Bronchial epithelial cell (primary cell): ENCODE measurements at places on chromosomes 4 and X.

DNA sequence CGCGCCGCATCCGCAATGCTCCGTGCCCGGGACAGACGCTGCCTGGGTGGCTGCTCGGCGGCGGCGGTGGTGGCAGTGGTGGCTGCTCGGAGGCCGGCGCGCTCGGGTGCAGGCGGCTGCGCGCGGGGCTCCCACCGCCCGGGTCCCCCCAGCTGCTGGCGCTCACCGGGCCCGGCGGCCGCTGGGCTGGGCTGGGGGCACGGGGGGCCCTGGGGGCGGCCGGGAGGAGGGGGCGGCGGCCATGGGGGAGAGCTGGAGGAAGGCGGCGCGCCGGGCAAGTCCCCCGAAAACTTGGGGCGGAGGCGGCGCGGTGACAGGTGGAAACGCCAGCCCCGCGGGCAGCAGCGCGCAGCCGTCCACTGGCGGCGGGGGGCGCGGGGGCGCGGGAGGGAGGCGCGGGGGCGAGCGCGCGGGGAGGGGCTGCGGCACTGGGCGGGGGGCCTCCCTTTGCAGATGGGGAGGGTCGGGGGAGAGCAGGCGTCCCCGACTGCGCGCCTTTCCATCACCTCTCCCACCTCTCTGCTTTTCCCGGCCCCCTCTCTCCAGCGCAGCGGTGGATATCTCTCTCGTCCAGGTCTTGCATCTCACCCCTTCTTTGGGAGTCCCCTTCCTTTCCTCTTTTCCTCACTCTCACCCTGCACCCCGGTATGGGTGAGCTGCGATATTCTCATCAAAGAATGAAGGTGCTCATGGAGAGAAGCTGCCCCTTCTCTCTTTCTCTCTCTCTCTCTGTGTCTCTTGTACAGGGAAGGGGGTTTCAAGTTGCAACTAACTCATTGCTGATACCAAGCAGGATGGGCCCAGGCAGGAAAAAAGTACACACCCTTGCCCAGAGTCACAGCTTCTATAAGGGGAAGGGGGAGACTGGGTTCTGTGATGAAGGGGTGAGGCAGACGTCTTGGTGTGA, 83.7 kb upstream of the DHRSX start:
- peak; percentile 43 for DNase-seq

GRCh38 chrX:116409219-116409618, 27.2 kb upstream of the SLC6A14 start:
- DNase-seq, result no peak

- no peak for DNase-seq
Observed at GRCh38 chr4:143420227-143420626, 83.6 kb downstream of the GAB1 start.

GRCh38 chr4:159434114-159434870, 331.4 kb downstream of the RAPGEF2 start:
- peak; percentile 94 for DNase-seq

DNA sequence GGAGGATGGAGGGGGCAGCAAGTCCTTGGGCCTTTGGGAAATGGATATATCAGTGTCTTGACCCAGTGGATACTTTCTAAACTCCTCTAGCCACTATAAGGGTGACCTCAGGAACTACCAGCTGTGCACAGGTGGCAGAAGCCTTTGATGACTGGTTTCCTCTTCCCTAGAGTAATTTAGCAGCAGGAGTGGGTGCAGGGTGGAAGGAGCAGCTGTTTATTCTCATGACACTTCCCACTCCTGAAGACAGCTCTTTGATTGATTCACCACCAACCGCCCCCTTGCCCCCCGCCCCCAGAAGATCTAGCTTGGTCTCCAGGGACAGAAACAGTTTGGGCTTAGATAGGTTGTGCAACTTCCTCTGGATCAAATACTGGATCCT, 63.0 kb downstream of the GPC3 start:
- DNase-seq, result no peak

- peak; percentile 79 for DNase-seq
Observed at GRCh38 chr4:183422962-183423631, 21.3 kb upstream of the CDKN2AIP start.
